Substantia nigra (tissue), 51 donors: ENCODE measurements at places on chromosomes 1 and 21.

- DNase-seq: no peak
Measured at GRCh38 chr21:31347435-31348032, 3.5 kb upstream of the TIAM1 start.

DNA sequence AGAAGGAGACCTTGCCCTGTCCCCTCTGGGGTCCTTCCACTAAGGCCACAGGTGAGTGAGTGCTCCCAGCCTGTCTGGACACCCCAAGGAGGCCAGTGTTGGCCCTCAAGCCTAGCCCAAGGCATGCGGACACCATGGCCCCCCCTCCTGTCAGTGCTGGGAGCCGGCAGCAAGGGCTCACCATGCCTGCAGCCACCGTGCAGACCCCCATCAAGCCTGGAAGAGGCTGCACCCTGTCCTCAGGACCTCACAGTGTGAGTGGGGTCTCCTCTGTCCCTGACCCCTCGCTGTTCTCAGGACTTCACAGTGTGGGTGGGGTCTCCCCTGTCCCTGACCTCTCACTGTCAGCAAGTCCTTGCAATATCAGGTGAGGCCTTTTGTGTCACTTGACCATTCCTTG lies 33.2 kb upstream of the PRSS38 start:
- no peak for DNase-seq

- no peak for DNase-seq
Measured at GRCh38 chr21:45465105-45465504, 60.1 kb downstream of the COL18A1 start.

GRCh38 chr21:41367945-41368734 lies 6.3 kb downstream of the MX2 start:
- no peak for DNase-seq
